AG08396 (cell line): ENCODE measurements at places on chromosomes 11 and 22.
A peak's percentile ranks its signal among the peaks of the same experiment; 100 is the strongest.

- DNase-seq: no peak
These were observed 50.9 kb downstream of the CWC15 start for GRCh38 chr11:94922321-94923003.

DNA sequence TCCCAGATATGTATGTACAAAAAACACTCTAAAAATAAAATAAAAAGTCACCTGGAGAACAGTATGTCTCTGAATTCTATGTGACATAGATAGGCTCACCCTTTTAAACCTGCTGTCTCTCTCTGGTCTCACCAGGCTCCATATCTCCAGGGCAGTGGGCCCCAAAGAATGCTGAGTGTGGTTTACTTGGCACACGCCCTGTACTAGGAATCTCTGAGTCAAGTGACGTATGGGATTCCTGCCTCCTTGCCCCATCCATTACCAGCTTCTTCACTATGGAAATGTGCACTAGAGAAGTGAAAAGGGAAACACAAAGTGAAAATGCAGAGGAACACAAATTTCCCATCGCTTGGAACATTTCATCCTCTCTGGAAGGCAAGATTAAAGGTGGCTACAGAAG lies 722.2 kb upstream of the TENM4 start:
- DNase-seq: no peak

DNA sequence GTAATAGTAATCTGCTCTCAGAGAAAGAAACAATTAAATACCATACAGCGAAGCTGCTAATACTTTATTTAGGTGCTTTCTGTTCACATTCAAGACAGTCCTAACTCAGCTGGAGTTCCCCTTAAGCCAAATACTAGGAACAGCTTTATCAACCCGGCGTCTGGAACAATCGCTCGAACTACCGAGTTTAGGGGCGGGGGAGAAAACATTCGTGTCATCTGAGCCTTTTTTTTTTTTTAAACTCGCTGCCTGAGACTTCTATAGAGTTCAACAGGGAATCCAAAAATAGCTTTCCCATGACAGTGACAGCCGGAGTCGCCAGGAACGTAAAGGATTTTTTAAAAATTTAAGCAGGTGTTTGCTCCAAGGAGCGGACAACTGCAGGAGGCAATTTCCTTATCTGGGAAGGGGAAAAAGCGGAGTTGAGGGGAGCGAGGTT lies 852 bp downstream of the TRAF6 start:
- peak; percentile 31 for DNase-seq

GRCh38 chr11:120674542-120674941 lies 163.0 kb downstream of the GRIK4 start:
- DNase-seq: no peak

DNA sequence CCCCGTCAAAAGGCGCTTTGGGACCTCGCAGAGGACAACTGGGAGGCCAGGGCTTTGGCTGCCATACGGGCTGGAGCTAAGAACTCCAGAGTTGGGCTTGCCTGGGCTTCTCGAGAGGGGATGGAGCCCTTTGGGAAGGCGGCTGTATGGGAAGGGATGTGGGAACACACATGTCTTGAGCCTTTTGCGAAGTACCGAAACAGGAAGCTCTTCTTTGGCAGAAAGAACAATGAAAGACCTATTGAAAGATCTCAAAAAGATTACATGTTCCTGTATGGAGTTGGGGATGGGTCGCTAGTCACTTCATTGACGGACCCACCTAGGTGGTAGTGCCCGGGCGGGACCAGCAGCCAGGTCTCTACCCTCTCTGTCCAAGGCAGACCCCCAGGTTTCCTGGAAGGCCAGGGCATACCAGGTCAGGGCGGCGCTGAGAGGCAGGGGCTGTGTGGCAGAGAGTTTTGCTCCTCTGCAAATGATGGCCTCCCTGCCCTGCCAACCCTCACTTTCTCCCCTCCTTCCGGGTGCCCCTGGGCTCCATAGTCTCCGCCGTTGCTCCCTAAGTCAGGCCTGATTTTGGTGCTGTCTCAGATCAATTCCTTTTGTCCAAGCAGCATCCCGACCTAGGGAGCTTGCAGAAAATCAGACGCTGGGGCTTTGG lies 1.0 kb downstream of the ST14 start:
- no peak for DNase-seq

DNA sequence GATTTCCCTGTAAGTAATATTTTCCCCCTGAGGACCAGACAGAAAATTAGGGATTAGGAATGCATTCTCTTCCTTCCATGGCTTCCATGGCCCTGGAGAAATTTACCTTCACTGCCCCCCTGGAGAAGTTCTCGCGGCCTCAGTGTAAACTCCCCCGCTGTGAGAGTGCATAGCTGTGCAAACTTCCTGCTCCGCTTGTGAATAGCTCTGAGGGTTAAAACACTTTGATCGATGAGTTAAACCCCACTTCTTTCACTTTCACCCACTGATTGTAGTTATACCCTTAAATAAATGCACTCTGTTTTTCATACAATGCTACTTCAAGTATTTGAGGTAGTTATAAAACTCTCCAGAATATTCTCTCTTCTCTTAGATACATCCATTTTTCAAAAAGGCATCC lies 190.8 kb downstream of the DSCAML1 start:
- DNase-seq: no peak

DNA sequence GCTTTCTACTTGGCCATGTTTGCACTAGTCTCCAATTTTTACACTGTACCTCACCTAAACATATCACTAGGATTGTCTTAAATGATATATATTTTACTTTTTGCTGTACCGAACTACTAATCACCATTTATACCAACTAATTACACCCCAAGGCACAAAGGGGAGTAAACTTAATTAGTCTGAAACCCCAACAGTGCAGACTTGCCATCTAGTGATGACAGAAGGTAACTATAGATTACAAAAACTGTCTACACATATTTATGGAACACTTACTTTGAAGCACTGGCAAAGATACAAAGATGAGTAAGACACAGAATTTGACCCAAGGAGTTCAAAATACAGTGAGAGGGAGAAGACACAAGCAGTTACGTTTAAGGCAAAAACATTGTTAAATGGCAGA lies 139.7 kb downstream of the CNTN5 start:
- no peak for DNase-seq

DNA sequence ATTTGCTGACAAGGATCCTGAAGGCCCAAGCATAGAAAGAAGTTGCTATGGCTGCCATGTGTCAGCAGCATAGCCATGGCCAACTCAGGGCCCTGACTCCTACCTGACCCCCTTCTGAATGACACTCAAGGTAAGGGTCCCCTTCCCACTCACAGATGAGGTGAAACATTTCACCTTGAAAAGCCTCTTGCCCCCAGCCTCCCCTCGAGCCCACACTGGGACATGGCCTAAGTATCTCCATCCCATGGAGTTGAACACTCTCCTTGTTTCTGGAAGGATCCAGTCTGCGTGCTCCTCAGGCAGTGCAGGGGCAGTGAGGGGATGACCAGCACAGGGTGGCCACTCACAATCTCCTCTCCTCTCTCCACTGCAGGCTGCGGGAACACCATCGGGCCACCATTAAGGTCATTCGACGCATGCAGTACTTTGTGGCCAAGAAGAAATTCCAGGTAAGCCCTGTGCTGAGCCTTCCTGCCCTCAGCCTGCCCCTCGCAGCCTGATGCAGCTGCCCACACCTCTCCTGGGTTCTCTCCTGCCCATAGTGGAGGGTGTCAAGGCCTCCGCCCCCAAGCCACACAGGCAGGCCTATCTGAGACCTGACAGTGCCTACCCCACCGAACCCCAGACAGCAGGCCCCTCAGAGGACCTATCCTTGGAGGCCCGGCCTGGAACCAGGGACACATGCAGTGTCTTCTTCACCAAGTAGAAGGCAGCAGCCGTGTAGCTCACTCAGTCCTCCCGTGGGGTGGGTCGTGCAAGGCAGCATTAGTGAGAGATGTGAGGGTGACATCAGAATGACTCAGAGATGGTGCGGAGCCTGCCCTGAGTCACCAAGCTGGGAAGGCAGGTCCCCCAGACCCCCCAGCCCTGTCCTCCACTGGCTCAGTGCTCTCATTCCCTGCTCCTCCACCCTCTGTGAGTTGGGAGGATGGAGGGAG lies 68.9 kb upstream of the KCNQ1OT1 start:
- DNase-seq: peak; percentile 93

GRCh38 chr11:99424313-99425084 lies 403.8 kb downstream of the CNTN5 start:
- no peak for DNase-seq

DNA sequence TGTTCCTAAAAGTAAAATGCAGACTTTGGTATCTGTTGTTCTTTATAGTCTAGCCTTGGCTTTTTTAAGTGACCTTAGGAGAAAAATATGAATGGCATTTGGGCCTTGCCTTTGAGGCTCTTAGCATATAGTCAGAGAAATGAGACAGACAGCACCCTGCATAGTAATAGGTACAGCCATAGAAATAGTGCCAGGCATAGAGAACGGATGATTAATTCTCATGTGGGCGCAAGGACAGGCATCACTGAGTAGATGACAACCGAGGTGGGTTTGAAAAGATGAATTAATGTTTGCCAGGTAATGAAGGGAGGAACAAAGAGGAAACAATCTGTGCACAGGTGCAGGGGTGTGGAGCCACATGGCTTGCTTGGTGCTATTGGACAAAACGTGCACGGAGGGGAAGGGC lies 90.5 kb downstream of the BMAL1 start:
- peak; percentile 17 for DNase-seq

- no peak for DNase-seq
These were observed 513 bp upstream of the TSGA10IP start for GRCh38 chr11:65944767-65945166.

DNA sequence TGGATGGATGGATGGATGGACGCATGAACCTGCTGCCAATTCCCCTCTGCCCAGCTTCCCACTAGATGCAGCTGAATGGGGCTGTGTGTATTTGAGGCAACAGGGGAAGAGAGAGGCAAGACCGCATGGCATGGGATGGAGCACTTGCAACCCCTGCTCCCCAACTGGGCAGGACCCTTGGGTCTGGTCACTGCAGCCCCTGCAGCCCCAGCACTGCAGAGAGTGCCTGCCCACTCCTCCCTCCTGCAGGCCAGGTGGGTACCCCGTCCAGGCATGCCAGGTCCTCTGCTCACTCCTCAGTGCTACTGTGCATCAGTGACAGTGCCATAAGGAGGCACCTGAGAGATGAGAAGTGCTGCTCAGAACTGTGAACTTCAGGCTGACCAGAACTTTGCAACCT lies 40.3 kb downstream of the OSBPL5 start:
- DNase-seq: no peak

DNA sequence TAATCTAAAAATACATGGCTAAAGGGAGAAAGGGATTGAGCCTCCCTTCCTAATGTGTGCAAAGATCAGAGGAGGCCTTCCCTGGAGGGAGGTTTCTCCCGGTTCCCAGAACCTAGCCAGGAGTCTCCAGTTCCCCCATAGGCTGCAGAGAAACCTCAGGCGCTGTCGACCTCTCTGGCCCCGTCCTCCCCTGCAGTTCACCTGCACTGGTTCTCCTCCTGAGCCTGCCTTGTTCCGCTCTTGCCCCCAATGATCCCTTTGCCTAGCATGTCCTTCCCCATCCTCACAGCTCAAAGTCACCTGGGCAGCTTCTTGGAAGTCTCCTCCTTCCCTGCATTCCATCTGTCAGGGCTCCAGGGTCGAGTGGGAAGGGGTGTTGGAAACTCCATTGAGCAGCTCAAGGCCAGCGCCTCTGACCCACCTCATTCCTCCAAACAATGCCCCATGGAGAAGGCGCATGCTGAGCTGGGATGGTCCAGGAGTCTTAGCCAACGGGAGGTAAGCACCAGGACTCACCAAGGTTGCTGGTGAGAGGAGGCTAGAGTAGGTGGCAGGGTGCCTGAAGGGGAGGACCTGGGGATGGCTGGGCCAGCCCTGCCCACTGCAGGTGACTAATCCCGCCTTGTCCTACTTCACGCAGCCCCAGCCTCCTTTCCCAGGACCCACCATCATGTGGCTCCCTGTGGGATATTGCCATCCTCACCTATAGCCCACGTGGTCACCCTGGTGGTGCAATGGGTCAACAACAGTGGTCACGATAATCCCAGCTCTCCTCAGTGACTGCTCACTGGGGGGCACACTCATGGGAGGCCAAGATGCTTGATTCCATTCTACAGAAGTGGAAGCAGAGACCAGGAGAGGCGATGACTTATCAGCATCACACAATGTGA lies 15.4 kb downstream of the RSPH14 start:
- DNase-seq: no peak

DNA sequence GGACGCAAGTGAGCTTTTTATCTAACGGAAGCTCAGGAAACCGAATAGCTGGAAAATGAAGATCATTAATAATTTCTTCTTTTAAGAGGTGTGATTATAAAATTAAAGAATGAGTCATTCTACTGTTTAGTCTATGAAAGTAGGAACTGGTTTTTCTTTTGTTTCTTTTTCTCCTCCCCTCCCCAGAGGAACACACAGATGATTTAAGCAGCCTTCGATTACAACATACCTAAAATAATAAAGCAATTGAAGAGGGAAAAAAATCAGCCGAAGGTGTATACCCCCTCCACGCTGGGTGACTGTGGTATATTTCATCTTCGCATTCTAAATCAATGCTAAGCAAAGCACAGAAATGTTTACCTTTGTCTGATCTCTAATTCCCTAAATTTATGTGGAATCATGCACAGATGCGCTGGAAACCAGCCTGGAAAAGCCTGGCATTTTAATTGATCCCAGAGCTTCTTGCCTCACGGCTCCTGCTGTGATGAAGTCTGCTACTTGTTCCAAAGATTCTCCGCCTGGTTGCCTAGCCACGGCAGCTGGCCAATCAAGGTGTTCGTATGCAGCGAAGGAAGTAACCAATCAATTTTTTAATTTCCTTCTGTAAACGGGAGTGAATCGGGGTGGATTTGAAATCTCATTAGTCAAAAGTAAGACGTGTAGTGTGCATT lies 133.9 kb downstream of the FANCF start:
- DNase-seq: peak; percentile 14

DNA sequence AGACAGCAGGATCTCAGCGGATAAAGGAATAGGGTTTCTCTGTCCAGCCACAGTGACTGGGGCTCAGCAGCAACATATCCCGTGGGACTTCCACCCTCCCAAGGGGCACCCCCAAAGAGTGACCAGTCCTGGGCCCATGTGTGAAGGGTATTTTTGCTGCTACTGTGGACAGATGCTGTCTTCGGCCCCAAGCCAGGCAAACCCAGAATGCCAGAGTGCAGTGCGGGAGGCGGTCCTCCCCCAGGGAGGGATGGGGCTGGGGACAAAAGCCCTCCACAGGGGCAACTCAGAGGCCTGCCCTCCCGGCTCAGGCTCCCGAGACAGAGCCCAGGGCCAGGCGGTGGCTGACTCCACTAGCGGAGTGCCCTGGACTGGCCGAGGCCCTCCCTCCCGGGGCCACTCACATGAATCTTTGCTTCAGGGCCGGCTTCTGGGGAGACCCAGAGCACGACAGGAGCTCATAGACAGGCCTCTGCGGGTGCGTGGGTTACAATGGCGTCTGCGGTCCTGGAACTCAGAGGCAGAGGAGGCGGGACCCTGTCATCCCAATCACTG lies 34.7 kb upstream of the WNT7B start:
- no peak for DNase-seq

DNA sequence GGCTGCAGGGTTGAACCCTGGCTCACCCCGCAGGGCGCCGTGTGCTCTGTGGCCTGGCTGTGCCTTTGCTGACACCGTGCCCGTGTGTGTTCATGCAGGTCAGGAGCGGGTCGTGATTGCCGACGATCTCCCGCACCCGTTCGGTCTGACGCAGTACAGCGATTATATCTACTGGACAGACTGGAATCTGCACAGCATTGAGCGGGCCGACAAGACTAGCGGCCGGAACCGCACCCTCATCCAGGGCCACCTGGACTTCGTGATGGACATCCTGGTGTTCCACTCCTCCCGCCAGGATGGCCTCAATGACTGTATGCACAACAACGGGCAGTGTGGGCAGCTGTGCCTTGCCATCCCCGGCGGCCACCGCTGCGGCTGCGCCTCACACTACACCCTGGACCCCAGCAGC lies 47.0 kb upstream of the PPP6R3 start:
- DNase-seq: no peak
